Stimulated activated memory B cell treated with anti-CD40 and anti-IgM and Interleukin-4, amounts not matched to agents 10 μg/mL and 1 μg/mL and 100 μg/mL, for 72 hours (primary cell): ENCODE measurements at places on chromosomes 11 and 22.

- ATAC-seq: no peak
These were observed 1.3 kb downstream of the LRRC4C start for GRCh38 chr11:41458154-41458553.

DNA sequence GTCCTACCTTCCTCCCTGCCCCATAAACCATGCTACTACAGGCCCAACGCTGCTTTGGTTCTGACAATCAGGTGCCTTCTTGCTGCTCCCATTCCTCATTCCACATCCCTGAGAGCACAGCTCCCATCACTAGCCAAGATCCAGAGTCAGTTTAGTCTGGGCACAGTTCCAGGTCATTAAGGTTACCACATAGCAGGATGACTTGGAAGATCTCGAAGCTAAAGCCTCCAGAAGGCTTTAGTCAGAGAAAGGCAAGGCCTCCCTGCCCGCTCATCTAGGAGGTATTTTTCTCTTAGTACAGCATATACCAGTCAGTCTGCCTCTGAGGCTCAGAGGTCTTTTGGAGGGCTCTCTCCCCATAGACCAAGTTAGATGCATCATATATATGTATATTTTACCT lies 30.3 kb downstream of the TRIM66 start:
- no peak for ATAC-seq

DNA sequence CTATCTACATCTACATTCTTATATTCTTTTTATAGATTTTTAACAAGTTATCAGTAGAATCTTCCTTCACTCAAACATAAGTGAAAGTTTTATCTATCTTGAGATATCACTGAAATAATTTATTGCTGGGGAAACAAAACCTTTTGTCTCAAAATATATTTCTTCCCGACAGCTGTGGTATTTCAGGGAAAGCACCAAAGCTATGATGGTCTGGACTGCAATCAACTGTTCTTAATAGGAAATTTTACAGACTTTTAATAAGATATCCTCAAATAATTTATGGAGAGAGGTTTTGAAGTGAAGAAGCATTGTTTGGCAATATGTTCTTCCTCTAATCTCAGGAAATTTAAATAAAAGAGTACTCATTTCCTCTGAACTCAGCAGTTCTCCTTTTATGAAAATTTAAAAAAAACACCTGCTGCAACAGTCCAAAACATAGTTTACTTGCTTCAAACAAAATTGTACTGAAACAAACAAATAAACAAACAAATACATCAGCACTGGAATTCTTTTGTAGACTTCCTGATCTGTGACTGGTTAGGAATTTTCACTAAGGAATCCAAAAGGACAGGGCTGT lies 33.9 kb upstream of the EIF3M start:
- no peak for ATAC-seq

DNA sequence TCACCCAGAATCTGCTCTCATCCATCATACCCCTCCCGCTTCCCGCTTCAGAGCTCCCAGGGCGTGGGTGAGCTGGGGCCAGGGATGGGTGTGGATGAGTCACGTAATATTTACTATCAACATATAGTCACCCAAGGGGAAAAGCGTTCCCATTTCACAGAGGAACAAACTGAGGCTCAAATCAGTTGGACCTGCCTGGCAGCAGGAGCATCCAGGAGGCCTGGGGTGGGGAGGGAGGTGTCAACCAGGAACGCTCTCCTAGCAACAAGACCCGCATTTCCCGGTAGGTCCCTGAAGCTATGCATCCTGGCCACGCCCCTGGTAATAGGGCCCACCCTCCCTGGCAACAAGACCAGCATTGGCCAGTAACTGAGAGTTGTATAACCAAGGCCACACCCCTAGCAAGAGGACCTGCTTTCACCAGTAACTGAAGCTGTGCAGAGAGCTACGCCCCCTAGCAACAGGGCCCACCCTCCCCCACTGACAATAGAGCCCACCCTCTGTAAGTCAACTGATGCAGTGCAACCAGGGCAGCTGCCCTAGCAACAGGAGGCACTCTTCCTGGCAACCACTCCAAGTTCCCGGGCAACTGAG lies 32.7 kb upstream of the TXNRD2 start:
- ATAC-seq: no peak

DNA sequence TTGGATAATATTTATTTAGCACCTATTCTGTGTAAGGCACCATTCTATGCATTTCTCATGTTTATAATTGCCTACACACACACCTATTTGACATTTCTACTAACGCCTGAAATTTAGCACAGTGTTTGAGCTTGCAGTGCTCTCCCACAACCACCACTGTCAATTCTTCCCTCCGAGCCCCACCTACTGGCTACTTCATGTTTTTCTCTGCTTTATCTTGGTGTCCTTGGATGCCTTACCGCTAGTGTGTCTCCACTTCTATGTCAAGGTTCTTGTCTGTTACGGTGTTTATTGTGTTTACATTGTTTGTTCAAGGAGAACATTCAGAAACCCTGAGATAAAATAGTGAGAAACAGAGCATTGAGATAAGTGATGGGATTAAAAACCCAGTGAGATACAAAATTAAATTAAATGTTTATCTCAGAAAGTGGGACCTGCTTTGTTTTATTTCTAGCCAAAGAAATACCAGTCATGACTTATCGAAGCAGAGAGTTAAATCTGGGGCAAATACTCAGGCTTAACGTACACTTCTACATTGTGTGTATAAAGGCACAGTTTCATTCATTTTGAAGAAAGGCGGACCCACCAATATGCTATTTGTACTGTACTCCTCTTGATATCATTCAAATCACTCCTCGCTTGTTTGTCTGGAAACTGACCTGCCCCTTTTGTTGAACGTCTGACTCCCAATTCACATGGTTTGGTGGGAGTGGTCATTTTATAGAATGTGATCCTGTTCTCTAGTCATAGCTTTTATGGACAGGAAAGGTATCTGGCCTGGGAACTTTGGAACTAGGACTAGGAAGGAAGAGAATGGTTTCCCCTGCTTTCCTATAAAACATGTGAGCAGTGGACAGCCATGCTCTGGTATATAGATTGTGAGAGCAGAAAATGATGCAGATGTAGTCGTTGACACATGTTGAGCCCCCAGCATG lies 39.2 kb upstream of the SLC36A4 start:
- no peak for ATAC-seq

GRCh38 chr11:85826116-85826855 lies 15.3 kb upstream of the SYTL2 start:
- no peak for ATAC-seq
